ENCODE measurements at places on chromosomes 7 and 10.

DNA sequence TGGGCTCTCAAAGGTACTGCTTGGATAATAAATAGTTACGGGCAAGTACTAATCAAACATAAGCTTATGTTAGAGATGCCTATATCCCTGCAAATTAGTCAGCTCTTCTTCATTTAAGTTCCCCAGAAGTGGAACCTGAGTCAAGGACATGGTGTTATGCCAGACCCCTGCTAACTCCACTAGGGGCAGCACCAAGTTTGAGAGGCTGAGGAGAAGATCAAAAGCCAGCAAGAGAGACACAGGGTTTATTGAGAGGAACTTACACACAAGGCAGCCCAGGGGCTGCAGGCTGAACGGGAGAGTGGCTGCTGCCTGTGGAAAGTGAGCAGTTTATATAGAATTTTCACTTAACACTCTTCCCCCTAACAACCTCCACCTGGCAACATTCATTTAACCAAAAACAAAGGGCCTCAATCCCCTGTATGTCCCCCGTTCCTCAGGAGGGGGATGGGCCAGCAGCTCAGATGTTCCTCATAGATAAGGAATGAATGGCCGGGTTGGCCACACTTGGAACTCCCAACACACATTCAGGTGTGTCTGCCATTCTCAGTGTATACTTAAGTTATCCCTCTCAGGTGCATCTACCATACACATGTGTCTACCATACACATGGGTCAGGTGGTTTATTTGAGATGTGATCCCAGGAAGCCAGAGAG lies 62.6 kb upstream of the GHITM start:
- DNase-seq = no peak

DNA sequence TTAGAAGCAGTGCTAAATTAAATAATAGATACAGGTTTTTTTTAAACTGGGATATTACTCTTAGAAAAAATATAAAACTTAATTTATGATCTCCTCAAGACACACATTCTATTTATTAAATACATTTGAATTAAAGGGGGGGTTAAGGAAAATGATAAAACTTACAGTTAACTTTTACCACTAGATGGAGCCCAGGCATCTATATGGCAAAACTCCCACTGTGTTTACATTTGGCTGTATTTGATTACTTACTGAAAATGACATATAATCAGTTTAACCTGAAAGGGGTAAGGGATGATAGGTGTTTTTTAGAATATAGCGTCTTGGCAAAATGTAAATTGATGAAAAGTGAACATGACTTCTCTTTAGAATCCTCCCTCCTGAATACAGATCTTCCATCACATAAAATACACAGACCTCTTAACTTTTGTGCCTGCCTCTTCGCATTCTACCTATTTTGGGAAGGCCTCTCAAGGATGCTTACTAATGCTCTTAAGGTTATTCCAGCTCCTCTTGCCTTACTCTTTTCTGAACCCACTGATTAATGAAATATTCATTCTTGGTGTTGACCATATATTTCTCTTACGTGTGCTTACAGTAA lies 235.7 kb downstream of the AGMO start:
- no peak for DNase-seq

DNA sequence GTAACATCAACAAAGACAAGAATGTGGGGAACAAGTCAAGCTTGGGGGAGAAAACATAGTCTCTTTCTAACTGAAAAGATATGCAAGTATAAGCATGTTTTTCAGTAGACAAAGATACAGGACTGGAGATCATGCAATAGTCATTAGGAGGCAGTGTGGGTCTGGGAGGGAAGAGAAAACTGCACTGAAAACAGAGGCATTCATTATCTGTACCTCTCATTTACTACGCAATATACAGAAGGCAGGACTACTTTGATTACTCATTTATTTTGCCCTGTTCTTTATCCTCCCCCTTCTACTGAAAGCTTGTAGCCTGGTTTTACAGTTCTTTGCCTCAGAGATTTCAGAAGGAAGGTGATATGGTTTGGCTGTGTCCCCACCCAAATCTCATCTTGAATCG lies 341.2 kb downstream of the CRPPA start:
- DNase-seq = no peak

- DNase-seq = no peak
Measured at GRCh38 chr7:128029405-128029995, 1.7 kb downstream of the LRRC4 start.

DNA sequence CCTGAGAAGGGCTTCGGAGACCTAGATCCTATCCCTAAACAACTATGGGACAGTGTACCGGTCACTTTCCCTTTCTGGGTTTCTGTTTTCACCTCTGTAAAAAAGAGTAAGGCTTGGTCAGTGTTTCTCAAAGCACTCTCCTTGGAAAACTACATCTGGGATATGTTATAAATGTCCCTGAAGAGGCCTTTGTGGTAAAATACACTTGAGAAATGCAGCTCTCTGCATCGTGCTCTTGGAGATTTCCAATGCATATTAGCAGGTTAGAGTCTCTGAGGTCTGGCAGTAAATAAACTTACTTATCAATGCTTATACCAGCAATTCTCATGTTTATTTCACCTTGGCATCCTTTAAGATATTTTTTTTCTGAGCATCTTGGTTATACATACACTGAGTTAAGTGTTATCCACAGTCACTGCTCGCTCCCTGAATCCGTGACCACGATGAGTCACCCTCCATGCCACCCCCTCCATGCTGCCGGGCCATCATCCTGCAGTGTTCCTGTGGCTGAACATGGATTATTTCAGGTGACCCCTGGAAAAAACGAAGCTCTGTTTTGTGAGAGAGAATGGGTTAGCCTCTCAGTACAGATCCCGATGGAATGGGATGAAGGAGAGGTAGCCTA lies 3.3 kb upstream of the TBXAS1 start:
- no peak for DNase-seq

- no peak for DNase-seq
Measured at GRCh38 chr7:117706210-117706609, 167.0 kb downstream of the CTTNBP2 start.

GRCh38 chr7:123534383-123535260 lies at the start of gene IQUB:
Gene IQUB (minus strand): TSS chr7:123534595. CDS start chr7:123512340, 22,255 bp downstream.
- DNase-seq = peak; percentile 83

DNA sequence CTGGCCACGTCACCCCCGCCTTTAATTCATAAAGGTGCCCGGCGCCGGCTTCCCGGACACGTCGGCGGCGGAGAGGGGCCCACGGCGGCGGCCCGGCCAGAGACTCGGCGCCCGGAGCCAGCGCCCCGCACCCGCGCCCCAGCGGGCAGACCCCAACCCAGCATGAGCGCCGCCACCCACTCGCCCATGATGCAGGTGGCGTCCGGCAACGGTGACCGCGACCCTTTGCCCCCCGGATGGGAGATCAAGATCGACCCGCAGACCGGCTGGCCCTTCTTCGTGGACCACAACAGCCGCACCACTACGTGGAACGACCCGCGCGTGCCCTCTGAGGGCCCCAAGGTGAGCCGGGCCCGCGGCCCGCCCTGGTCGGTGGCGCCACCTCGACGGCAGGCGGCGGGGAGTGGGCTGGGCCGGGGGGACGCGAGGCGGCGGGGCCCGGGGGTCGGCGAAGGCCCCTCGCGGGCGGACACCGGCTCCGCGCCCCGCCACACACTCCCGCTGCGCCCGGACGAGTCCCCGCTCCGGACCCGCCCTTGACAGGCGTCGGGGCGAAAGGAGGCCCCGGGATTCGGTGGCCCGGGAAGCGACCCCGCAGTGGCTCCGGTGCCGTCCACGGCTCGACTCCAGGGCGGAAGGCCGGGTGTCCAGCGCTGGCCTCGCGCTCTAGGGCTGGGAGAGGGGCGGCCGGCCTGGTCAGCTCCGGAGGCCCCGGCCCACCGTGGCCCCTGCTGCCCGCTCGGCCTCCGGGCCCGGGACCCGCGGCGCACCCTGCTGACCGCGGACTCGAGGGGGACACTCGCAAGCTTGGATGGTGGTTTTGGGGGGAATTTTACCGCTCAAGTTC lies 557 bp downstream of the BAG3 start:
- no peak for DNase-seq

GRCh38 chr7:49486974-49487829 lies 286.2 kb upstream of the VWC2 start:
- no peak for DNase-seq

DNA sequence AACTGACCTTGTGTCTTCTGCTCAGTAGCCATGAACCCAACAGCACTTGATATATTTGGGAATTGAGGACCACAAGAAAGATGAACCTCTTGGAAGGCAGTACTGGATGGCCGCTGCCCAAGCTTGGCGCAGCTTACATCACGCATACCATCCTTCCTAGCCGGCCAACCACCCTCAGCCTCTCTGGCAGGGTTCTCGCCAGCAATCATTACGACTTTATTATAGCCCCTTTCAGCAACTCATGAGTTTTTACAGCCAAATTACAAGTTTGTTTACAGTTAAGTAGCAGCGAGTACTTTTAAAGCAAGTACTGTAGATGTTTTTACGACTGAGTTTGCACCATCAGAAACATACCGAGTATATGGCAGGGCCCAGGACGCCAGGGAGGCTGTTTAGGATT lies 769.1 kb downstream of the SUGCT start:
- no peak for DNase-seq

DNA sequence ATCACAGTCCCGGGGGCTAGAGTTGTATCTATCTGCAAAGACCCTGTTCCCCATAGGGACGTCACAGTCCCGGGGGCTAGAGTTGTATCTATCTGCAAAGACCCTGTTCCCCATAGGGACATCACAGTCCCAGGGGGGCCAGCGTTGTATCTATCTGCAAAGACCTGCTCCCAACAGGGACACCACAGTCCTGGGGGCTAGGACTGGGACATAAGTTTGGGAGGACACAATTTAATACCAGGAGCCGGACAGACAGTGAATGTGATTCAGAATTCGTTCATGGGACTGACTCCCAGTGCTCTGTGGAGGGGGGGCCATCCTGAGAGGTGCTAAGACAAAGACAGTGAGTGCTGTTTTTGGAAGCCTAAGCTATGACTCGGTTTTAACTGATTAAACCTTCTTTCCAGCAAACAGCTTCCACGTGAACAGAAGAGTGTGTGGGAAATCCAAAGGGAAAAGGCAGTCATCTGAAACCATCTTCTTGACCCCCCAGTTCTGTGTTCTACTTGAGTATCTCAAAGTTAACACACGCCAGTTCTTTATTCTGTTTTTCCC lies 153.0 kb downstream of the DIP2C start:
- no peak for DNase-seq

DNA sequence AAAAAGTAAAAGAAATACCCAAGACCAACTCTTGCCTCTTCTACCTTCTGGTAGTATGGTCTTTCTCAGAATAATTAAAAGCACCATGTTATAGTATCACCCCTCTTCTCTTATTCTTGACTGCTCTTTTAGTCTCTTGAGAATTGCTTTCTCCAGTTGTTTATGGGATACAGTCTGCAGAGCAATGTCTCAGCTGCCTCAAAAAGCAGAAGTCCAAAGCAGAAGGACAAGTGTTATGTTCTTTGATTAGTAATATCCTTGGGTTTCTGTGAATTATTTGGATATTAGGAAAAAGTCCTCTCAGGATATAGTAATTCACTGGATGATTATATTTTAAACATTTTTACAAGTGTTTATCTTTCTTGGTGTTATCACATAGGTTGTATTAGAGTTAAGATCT lies 7.4 kb downstream of the TAS2R41 start:
- DNase-seq = no peak

GRCh38 chr10:129523031-129523722 lies 56.1 kb downstream of the MGMT start:
- DNase-seq = no peak

- DNase-seq = no peak
Measured at GRCh38 chr10:32408690-32409089, 37.2 kb upstream of the CCDC7 start.

GRCh38 chr10:126042354-126042753 lies 146.0 kb downstream of the FANK1 start:
- DNase-seq = no peak

DNA sequence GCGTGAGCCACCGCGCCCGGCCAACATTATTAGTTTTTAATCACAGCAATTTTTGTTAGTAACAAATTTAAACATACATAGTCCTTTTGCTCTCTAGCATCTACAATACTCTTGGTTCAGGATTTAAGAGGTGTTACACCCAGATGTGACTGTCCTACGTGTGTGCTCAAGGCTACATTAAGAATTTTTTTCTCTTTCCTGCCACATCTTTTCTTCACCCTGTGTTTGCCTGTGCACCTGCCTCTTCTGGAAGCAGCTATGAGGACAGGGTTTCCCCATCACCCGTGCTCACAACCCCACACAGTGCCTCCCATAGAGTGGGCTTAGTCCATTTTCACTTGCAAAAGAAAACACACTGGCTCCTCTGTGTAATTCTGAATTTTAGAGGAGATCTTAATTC lies 186.7 kb upstream of the KLF6 start:
- no peak for DNase-seq

DNA sequence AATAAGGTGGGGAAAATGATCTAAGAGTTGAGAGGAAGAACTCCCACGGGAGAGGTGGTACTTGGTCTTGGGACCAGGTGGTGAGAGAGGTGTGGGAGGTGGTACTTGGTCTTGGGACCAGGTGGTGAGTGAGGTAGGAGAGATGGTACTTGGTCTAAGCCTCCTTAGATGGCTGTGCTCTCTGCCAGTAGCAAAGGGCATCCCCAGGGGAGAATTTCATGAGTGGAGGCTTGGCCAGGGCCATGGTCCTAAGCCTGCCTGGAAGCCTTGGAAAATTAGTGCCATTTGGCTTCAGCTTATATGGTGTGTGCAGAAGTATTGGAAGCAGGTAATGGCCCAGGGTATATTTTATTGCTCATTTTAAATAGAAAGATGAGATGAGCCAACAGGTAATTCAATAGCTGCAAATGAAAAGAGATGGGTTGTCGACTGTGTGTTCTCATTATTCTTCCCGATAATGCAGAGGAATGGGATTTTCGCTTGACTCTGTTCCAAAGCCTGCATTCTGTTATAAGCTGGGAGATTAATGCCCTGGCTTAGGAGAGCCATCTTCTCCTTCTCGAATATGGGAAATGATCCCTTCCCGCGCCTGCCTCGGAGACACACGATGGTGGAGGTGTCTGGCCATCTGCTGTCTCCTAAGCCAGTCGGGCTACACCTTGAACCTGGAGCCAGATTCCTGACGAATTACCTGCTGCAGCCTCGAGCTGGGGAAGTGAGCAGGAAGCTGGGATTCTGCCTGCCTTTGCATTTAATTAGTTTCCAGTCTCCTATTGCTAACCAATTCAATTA lies 287.8 kb downstream of the GALNT17 start:
- DNase-seq = no peak

DNA sequence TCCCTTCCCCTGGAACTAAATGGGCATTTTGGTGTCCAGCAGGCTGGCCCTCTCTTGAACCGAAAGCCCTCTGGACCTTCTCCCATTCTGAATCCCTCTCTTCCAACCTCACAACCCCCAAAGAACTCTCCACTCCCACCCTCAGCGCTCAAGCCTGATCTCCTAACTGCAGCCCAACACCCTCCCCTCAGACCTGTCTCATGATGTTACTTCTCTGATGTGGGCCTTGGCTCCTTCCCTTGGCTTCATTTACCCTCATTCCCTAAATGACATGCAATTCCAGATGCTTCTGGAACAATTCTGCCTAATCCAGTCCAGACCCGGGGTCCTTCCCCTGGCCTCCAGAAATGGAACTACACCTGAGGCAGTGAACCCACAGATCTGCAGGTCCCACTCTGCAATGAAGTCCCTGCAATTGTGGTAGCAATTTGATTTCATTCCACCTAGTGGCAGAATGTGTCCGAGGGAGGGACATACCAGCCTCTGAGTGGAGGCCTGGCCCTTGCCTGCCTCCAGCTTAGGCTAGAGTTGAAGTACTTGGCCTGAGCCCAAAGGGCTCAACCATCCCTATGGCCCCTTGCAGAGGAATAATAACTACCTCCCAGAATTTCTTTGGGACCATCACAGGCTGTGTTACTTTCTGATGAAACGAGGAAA lies 4.1 kb upstream of the CEP41 start:
- no peak for DNase-seq

- no peak for DNase-seq
Measured at GRCh38 chr10:22003964-22004281, 393 bp upstream of the DNAJC1 start.
